Activated CD8-positive, alpha-beta memory T cell treated with anti-CD3 and anti-CD28 coated beads, Interleukin-2, amount 50 U/mL, for 48 hours (primary cell): ENCODE measurements at places on chromosomes 7 and 10.

DNA sequence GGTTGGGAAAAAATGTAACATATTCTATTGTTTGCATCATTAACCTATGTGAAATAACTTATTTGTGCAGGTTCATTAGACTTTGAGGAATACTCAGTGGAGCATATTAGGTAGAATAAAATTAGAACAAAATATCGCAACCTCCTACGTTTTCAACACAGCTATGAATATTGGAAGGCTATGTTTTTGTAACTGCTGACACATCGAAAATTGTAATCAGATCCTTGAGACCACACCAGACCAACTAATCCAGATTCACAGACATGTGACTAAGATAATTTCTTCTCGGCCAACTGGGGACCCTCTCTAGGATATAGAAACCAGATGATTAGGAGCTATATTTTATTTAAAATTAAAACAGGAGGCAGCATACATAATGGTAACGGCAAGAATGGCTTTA is 77.5 kb upstream of the VWC2 start:
- no peak for DNase-seq

GRCh38 chr7:132387596-132387995 is 188.7 kb downstream of the PLXNA4 start:
- DNase-seq: no peak

DNA sequence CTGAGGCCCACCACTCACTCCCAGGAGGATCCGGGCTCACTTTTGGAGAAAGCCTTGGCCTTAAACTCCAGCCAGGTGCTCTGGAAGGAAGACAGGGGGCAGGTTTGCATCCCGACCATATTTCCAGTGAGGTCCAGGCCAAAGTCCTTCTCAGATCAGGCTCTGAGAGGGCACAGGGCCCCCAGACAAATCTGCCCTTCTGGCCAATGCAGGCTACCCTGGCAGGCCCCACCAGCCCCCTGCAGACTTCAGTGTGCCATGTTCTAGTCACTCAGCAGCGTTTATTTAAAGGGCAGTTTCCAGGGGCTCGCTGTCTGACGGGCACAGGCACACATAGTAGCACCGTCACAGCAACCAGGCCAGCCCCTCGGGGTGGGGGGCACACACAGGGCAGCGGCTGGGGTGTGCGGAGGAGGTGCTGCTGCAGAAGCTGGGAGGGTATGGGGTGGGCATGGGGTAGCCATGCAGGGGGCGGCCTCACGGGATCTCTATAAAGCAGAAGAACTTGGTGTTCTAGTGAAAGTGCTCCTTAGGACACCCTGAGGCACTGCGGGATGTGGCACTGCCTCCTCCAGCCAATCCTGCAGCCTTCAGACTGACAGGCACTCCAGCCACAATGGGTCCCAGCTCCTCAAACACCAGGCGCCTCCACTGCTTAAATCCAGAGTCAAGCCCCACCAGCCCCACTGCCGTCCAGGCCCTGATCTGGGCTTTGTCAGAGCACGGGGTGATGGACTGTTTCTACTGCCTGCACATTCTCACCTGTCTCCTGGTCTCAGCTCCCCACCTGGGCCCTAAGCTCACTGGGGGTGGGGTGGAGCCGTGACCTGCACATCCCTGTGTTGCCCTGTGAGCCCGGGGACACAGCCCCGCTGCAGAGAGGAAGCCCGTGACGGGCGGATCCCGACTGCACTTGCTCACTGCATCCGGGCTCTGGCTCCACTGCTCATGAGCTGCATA is 9.6 kb upstream of the PYROXD2 start:
- peak; percentile 32 for DNase-seq

- no peak for DNase-seq
These were observed 50.6 kb downstream of the KIAA1217 start for GRCh38 chr10:24259365-24260130.

- DNase-seq: peak; percentile 22
These were observed 52.9 kb downstream of the VIPR2 start for GRCh38 chr7:159091480-159092475.

DNA sequence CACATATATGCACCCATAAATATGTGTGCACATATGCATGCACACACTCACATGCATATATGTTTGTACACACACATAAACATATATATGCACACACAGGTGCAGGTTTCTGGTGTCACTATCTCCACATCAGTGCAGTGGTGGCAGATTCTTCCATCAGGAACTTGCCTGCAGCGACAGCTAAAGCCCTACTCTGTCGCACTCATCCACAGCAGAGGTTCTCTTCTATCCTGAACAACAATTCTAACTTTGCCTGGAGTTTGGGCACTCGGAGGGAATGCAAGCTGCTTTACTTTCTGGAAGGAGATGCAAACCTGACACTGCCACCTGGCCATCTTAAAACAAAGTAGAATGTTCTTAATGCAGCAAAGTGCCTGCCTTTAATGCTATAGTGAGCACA is 745.8 kb downstream of the GRID1 start:
- DNase-seq: no peak

- no peak for DNase-seq
These were observed 73.7 kb downstream of the NKX6-2 start for GRCh38 chr10:132712291-132712690.

DNA sequence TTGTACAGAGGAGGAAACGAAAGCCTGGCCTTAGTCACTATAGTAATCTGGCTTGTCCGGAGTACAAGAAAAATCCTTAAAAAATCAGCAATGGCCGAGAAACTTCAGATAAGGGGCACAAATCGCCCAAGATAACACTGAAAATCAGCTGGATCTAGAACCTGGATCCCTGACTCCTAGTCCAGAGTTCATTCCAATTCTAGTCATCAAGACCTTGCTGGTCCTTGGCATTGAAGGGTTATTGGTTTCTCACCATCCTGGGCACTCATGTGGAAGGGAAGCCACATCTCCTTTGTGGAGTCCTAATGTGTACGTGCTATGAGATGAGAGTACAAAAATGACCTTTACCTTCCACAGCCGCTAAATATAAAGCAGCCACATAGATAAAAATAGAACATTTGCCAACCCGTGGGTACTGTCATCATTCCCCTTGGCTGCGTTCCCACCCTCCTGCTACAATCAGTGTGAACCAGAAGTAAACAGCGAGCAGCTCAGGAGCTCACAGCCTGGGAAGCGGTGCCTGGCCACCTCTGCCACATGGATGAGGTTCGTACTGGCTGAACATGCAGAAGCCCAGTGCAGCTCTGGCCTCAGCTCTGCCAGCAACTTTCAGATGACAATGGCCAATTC is 116.0 kb upstream of the PDLIM1 start:
- DNase-seq: no peak

GRCh38 chr10:116626815-116627214 is 6.1 kb downstream of the PNLIPRP2 start:
- no peak for DNase-seq

- DNase-seq: no peak
These were observed 26.8 kb downstream of the PRPF18 start for GRCh38 chr10:13613519-13613918.

GRCh38 chr7:12722136-12722535 is 34.7 kb downstream of the ARL4A start:
- no peak for DNase-seq

DNA sequence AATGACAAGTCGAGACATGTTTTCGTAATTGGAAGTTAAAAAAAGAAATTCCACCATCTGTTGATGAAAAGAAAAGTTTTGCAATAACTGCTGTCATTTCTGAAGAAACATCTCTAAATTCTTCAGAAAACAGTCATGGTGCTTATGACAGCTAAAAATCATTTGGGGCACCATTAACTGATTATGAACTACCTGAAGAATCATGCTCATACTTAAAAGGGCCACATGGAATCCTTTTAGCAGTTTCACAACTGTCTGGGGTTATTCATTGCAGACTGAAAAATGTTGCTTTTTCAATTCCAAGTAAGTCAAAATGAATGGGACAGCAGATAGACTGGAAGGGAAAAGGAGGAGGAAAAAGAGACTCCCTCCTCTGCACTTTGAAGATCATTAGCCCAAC is 134.2 kb downstream of the CHN2 start:
- no peak for DNase-seq

DNA sequence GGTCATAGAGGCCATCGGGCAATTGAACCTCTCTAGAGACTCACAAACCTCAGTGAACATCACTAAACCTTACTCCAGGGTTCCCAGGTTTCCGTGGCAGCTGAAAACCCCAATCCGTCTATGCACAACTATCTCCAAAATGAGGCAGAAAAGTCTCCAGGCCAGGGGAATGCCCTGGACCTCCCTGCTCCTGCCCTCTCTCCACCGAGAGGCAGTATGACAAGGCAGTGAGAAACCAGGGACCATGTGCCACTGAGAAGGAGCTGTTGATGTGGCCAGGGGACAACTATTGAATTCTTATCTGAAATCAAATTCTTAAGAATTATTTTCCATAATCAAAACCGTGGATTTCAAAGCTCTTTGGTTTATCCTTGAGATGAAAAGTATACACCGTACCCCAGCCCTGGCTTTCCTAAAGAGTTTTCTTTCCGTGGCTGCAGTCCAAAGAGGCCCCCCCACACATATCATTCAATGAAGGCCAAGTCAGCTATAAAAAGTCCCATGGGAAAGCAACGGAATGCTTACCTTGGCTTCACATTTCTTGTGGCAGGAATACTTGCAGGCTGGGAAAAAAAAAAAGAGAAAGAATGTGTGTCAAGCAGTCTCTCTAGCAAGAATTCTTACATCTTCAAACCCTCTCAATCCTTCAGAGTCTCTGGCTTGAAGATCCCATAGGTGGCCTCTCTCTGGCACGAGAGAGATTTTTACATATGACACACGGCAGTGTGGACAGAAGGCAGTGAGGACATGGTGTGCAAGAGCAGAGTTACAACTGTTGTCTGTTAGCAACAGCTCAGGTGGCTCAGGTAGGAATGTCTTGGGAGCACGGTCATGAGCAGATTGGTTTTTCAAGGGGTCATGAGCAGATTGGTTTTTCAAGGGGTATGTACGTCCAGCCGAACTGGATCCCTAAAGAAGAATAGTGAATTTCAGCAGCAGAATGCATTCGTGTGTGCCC is 75.2 kb downstream of the TNS3 start:
- no peak for DNase-seq

- DNase-seq: no peak
These were observed 19.6 kb upstream of the ELFN1 start for GRCh38 chr7:1650363-1651030.

DNA sequence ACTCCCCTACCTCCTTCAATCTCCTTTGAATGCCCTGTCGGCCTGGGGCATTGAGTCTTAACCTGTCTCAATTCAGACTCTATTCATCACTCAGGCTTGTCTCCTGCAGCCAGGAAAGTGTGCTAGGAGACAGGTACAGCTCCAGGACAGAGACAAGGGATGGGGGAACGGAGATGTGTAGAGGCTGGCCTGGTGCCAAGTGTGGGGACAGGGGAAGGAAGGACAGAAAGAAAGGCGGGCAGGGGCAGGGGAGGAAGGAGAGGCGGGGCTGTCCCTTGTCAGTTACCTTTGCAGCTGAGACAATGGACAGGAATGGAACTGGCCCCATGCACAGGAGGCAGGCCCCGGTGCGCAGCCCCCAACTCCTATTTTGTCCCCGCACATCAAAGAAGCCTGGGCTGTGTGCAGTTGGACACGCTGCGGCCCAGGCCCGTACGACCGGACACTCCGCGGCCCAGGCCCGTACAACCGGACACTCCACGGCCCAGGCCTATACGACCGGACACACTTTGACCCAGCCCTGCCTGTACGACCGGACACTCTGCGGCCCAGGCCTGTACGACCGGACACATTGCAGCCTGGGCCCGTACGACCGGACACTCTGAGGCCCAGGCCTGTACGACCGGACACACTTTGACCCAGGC is 36.9 kb downstream of the CHST15 start:
- DNase-seq: no peak

GRCh38 chr7:53151496-53151895 is 116.1 kb downstream of the POM121L12 start:
- no peak for DNase-seq

GRCh38 chr7:3795141-3795540 is 494.1 kb downstream of the SDK1 start:
- no peak for DNase-seq

GRCh38 chr7:11612737-11613136 is 219.3 kb downstream of the THSD7A start:
- DNase-seq: no peak

- peak; percentile 70 for DNase-seq
These were observed 10.3 kb downstream of the HUS1 start for GRCh38 chr7:47968847-47969774.

GRCh38 chr10:13658264-13658663 is 71.5 kb downstream of the PRPF18 start:
- no peak for DNase-seq

DNA sequence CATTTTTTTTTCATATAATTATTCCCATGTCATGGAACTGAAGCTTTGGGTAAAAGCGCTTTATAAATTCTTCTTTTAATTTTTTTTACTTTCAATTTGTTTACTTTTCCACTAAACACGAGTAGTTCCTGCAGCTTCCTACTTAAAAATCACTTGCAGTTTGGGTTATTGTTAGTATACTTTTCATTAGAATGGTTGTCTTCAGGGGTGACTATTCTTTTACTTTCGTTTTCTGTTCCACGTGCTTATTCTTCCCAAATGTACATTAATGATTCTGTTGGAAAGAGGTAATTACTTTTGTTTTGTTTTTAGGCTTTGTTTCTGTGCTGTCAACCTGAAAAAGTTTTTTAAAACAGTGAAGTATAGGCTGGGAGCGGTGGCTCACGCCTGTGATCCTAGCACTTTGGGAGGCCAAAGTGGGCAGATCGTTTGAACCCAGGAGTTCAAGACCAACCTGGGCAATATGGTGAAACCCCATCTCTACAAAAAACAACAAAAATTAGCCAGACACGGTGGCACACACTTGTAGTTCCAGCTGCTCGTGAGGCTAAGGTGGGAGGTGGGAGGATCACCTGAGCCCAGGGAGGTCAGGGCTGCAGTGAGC is 5.2 kb upstream of the CFAP69 start:
- no peak for DNase-seq

DNA sequence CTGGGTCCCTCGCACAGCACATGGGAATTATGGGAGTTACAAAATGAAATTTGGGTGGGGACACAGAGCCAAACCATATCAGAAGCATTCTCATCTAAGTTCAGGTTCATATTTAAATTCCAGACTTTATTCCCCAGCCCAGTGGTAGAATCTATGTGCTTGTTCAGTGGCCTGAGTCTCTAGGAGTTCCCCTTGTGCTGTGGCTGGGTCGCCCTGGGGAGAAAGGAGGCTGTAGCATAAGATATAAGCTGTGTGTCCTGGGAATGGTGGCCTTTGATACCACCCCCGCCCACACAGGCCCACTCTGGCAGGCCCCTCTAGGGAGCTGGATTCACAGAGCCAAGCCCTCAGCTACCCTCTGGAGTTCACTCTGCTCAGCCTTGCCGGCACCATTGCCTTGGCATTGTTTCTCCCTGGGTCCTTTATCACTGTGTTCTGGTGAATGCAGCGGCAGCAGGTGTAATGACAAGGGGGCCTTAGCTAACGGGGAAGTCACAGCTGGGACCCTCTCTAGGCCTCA is 64.2 kb downstream of the MINDY4 start:
- peak; percentile 28 for DNase-seq

GRCh38 chr10:30456266-30456665 is 22.3 kb downstream of the MAP3K8 start:
- DNase-seq: peak; percentile 55
